A549 treated with ZK216348 at 1 μM for 4 hours (cell line): ENCODE measurements at places on chromosomes 16 and 17. TPM values are rescaled to one million over a fixed set of nuclear protein-coding genes. Genes with fewer than 3 reads are reported as not detected.

Gene SOST
- total RNA-seq, result not detected in 5 replicates

Gene HOXB9
- total RNA-seq, result 7.3 to 8.2 TPM (median 7.8 TPM) in 5 replicates

Gene BAIAP3
- total RNA-seq, result 0.65 to 1.8 TPM (median 1.3 TPM) in 5 replicates

Gene G6PC1
- not detected in 5 replicates for total RNA-seq

Gene GUCY2D
- not detected in 5 replicates for total RNA-seq

Gene SOX15
- total RNA-seq, result 0.22 to 0.34 TPM (median 0.30 TPM) in 5 replicates

Gene CLEC10A
- not detected in 5 replicates for total RNA-seq

Gene TOM1L1
- 33.3 to 47.3 TPM (median 38.7 TPM) in 5 replicates for total RNA-seq
